ENCODE measurements at places on chromosomes 6 and 20.

- DNase-seq: no peak
Measured at GRCh38 chr6:52227495-52227894, 16.8 kb downstream of the IL17F start.

GRCh38 chr6:95185874-95186273 is 391.5 kb upstream of the MANEA start:
- no peak for DNase-seq

GRCh38 chr6:23890543-23891227 is 235.3 kb upstream of the NRSN1 start:
- no peak for DNase-seq

GRCh38 chr6:106122306-106122918 is 36.3 kb downstream of the PRDM1 start:
- DNase-seq: no peak

- DNase-seq: no peak
Measured at GRCh38 chr6:34027939-34028441, 117.9 kb downstream of the GRM4 start.

GRCh38 chr6:2492686-2493523 is 247.5 kb upstream of the GMDS start:
- no peak for DNase-seq

DNA sequence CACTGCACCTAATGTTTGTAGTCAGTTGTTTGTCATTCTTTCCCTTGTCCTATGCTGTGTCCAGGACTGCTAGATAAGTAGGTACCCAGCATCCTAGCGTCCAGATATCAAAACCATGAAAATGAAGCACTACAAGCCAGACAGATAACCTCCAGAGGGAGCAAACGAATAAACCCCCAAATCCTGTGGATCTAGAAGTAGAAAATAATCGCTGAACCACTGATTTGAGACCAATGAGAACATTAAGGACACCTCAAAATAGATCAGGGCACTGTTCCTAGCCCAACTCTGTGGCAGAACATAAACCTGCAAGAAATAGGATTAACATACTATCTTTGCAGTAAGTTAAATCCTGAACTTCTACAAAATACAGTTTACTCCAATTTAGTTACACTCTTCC is 1.1 kb upstream of the KLHL32 start:
- no peak for DNase-seq

- DNase-seq: no peak
Measured at GRCh38 chr20:48224533-48225050, 439.3 kb upstream of the SULF2 start.

DNA sequence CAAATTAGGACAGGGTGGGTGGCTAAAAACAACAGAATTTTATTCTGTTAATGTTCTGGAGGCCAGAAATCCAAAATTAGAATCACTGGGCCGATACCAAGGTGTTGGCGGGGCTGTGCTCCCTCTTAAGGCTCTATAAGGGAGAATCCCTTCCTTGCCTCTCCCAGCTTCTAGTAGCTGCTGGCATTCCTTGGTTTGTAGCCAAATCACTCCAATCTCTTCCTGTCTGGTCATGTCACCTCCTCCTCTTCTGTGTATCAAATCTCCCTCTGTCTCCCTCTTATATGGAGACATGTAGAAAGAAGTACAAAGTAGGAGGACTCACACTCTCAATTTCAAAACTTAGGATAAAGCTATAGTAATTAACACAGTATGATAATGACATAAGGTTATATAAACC is 102.9 kb upstream of the SIRPA start:
- DNase-seq: no peak

DNA sequence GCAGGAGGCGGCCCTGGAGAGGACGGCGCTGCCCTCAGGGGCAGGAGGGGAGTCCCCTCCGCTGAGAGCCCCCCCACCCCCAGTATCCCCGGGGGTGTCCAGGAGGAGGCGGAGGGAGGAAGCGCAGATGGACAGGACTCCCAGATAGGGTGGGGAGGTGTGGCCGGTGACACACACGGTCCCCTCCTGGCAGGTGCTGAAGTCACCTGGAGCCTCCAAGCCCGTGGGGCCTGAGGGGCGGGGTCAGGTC is 1.4 kb downstream of the STMN3 start:
- DNase-seq: no peak

DNA sequence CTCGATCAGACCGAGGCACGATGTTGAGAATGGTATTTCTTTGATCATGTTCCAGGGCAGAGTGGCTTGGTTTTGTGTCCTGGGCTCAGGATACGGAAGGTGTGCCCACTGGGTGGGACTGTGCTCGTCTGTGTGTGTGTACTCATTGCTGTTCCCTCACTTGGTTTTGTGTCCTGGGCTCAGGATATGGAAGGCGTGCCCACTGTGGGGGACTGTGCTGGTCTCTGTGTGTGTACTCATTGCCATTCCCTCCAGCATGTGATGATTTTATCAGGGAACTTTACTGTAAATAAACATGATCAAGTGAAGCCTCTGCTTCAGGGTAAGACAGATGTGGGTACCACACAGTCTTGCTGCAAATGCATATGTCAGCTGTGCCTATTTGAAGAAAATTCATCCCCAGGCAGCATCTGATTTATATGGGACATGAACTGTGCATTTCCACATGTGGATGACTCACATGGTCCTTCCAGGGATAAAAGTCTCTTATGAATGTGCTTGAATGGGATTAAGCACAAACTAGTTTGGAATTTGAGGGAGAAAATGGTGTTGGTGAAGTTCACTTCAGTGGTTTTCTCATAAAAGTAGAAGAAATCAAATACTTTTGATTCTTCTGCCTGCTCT is 274.3 kb downstream of the QKI start:
- DNase-seq: peak; percentile 24

DNA sequence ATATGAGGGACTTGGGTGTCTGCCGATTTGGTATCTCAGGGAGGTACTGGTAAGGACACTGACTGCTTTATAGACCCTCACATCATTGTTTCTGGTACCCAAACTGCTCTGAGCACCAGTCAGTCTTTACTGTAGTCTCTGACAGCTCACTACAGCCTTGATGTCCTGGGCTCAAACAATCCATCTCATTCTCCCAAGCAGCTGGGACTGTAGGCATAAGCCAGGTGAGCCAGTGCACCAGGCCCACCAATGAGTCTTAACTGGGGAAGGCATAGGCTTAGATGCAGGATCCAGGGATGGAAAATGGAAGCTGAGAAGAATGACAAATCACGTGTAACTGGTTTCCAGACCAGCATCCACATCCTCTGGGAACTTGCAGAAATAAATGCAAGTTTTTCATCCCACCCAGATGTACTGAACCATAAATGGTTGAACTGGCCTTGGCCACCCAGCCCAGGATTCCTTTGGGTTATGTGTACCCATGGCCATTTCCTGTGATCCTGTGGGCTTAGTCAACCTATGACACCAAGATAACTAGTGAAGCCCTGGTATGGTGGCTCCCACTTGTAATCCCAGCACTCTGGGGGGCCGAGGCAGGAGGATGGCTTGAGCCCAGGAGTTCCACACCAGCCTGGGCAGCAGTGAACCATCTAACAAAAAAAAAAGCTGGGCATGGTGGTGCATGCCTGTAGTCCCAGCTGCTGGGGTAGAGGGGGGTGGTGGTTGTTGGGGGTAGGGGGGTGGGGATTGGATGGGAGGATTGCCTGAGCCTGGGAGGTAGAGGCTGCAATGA is 5.8 kb downstream of the TUBB start:
- no peak for DNase-seq

DNA sequence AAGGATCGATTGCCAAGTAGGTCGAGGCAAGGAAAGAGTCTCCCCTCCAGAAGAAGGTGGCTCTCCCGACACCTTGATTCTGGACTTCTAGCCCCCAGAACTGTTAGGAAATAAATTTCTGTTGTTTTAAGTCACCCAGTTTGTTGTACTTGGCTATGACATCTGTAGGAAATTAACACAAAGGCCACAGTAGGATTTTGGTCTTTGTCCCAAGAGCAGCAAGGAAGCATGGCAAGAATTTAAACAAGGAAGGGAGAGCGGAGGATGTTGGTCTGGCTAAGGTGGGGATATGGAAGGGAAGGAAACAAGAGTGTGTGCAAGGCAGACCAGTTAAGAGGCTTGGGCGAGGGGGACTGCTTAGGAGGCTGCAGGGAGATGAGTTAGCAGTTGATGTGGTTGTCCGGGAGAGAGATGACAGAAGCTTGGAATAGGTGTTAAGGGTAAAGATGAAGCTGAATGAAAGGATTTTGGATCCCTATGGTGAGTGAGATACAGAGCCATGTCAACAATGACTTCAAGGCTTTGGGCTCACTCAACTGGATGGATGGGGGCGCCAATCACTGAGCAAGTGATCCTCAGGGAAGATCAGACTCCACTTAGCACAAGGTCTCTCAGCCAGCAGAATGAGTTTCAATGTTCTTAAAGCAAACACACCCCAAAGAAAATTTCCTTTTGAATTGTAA is 140.5 kb upstream of the ZNF217 start:
- no peak for DNase-seq

DNA sequence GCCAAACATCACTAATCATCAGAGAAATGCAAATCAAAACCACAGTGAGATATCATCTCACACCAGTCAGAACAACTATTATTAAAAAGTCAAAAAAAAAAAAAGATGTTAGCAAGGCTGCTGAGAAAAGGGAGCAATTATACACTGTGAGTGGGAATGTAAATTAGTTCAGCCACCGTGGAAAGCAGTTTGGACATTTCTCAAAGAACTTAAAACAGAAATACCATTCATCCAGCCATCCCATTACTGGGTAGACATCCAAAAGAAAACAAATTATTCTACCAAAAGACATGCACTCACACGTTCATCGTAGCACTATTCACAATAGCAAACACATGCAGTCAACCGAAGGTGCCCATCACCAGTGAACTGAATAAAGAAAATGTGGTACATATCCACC is 213.9 kb downstream of the TTLL2 start:
- DNase-seq: no peak

DNA sequence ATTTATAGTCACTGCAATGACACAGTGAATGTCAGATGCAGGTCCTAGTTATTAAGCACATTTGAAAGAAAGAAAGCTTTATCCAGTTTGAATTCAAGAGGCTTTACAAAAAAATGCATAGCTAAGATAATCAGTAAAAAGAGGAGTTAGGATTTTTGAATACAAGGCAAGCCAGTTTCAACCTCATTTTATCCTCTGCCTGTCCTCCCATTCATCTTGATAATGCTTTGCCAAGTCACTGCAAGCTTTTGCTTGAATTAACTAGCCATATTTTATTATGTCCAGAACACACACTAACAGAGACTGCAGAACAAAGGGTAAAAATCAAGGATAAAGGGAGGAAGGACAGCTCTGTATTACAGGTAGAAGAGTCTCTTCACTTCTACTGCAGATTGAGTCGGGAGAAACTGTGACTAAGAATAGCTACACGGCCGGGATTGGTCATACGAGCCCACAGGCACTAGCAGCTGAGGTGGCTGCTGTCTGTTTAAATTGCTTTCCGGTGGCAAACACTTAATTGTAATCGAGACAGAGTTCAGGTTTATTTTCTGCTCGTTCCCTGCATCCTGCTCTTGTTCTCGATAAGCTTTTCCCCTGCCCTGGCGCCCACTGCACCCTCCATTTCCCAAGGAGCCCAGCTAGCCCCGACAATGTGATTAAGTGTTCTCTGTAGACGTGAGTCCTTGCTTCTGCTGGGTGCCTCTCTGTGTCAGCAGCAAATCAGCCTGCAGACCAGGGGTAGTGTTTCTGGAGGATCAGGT is 30.5 kb upstream of the AKAP12 start:
- DNase-seq: no peak

DNA sequence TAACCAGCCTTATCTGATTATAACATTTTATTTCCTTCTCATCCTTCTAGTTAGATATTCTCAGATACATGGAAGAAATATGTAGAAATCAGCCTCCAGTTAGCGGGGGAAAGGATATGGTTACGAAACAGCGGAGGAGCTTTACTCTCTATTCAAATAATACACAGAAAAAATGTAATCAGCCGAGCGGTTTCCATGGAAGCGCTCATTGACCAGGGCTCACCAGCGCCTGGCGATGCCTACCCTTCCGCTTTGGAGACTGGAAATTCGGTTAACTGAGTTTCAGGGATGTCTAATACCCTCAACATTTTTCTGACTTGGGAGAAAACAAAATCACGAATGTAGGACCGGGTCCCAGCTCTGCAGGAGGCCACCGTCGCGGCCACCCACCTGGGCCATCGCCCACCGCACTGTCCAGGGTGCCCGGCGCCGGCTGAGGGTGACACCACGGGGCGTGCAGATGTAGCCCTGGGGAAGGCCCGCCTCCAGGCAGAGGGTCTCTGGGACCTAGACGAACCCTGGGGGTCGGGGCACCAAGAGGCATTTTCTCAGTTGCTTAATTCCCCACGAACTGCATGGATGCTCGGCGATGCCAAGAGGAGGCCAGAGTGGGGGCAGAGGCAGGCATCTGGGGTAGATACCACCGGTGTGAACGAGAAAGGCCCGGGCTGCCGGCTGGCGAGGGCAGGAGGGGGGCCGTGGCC is 1.7 kb downstream of the PRR18 start:
- DNase-seq: no peak

DNA sequence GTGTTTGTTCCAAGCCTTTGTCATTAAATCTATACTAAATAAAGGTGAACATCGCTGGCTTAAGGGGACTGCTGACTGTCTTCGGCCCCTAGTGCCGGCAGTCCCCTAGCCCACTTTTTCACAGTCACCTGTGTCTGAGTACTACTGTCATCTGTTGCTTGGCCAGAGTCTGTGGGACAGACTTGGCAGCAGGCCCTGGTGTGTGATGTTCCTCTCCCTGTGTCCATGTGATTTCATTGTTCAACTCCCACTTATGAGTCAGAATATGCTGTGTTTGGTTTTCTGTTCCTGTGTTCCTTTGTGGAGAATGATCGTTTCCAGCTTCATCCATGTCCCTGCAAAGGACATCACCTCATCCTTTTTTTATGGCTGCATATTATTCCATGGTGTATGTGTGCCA is 133.4 kb downstream of the HAO1 start:
- DNase-seq: no peak

DNA sequence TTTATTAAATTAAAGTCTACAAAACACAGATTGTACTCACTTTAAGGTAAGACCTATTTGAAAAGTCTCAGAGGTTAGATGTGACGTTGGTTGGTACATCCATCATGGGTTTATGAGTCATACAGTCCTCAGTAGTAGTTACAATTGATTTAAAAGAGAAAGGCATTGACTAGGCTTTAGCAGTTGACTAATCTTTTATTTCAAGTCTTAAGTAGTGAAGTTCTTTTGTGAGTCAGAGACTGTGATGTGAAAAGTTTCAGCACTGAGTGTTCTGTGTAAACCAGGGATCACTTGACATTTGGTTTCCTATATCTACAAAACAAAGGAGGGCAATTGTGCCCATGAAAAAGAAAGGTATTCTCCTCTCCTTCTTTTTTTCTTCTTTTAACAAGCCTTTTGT is 221.3 kb downstream of the GRIK2 start:
- DNase-seq: no peak

DNA sequence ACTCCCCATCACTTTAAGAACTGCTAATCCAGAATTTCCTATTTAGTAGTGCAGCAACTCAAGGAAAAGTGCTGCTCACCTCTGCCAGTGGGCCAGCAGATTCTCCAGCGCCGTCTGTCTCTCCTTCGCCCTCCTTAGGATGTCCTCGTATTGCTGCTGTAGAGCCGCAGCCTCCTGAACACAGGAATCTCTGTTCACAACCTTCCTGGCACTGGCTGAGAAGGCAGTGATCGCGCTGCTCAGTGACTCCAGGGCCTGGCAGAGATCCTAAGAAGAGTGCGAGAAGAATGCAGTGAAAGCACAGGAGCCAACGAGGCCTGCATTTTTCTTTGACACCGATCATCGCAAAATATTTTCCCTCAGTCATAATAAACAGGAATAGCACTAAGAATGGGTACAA is 209.0 kb downstream of the SYNE1 start:
- no peak for DNase-seq

GRCh38 chr6:143026696-143027449 is 33.8 kb upstream of the AIG1 start:
- no peak for DNase-seq

- DNase-seq: no peak
Measured at GRCh38 chr6:134619077-134619476, 301.2 kb upstream of the SGK1 start.

GRCh38 chr6:130708338-130708737 is 118.9 kb upstream of the SMLR1 start:
- no peak for DNase-seq

Measured in fibroblast of skin of left biceps (primary cell).